ENCODE measurements at places on chromosomes 12 and 14.

DNA sequence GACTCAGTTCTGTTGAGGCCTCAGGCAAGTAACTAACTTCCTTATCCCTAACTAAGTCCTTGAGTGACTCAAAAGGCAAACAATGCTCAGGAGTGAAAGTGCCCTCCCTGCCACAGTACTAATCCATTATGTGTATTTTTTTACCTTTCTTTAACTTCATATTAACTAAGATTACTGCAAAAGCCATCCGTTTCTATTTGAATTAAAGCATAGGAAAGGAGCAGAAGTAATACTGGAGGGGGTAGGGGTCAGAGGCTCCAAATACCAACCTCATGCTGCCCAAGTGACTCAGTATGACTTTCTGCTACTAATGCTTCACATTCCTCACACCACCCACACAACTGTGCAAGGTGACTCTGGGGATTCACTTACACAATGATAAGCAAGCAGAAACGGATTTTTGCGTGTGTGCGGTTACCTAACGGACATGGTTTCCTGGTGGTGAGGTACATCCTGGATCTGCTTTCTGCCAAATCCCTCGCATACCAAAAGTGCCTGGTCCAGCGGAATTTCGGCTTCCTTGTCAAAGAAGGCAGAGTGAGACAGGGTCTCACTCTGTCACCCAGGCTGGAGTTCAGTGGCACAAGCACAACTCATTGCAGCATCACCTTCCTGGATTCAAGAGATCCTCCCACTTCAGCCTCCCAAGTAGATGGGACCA lies 25.1 kb downstream of the MOK start:
- peak overlapping the region; percentile 86 for H3K27ac ChIP-seq
- DNase-seq, result peak; percentile 90
- H3K4me3 ChIP-seq, result no peak overlapping the region

- H3K4me1 ChIP-seq, result no peaks in the 10 kb centered on the region
- no peak for DNase-seq
- no peak overlapping the region for H3K27ac ChIP-seq
- peaks cover 72% of the 10 kb centered on the region for H3K27me3 ChIP-seq
- no peaks in the 10 kb centered on the region for H3K36me3 ChIP-seq
These were observed 6.8 kb downstream of the FIGNL2 start for GRCh38 chr12:51841727-51842126.

- no peak for DNase-seq
- H3K27ac ChIP-seq, result no peak overlapping the region
- H3K27me3 ChIP-seq, result no peaks in the 10 kb centered on the region
These were observed 51.6 kb upstream of the PIWIL1 start for GRCh38 chr12:130286041-130286440.

DNA sequence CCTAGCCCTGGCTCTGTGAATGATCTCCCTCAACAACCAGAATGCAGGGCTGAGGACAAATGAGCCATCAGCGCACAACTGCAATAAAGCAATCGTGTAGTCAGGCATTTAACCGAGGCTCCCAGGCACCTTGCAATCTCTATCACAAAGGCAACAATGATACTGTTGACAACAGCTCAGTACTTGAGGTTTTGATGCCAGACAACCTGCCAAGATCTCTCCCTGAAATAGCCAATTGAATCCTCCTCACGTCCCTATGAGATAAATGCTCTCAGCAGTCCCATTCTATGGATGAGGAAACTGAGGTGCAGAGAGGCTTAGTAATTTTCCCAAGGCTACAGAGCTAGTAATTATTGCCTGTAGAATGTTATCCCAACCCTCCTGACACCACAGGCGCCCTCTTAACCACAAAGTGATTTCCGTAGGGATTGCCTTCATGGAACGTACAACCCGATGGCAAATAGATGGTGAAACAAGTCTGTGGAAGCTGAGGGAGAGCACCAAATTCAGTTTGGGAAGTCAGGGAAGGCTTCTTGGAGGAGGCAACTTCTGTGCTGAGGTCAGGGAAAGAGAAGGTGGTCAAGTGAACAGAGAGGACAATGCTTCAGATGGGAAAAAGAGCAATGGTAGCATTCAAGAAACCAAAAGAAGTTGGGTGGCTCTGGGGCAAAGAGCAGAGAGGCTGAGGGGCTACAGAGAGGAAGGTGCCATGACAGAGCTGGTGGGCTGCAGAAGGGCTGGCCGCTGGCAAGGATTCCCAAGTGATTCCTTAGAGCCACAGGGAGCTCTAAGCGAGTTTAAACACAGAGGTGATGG lies 12.6 kb downstream of the SERPINA3 start:
- H3K4me1 ChIP-seq, result no peaks in the 10 kb centered on the region
- no peaks in the 10 kb centered on the region for H3K27me3 ChIP-seq
- H3K4me3 ChIP-seq, result no peak overlapping the region
- H3K36me3 ChIP-seq, result no peaks in the 10 kb centered on the region
- no peak overlapping the region for H3K27ac ChIP-seq
- DNase-seq, result no peak

DNA sequence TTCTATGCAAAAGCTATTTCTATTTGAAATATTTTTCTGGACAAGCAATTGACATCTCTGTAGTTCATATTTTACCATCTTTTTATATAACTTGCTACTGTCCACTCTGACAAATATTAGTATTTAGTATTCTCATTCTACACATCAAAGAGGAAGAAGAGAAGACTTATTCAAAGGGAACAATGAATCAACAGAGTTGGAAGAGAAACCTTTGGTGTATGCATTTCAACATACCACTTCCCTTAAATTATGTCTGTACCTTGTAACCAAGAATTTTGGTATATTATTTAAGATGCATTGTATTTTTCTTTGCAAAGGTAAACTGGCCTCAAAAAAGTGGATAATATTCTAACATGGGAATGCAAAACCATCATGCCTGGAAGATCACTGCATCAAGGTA lies 72.1 kb upstream of the DUSP6 start:
- no peaks in the 10 kb centered on the region for H3K4me1 ChIP-seq
- H3K27me3 ChIP-seq, result no peaks in the 10 kb centered on the region
- no peak overlapping the region for H3K4me3 ChIP-seq

GRCh38 chr12:113831016-113831415 lies 135.1 kb downstream of the RBM19 start:
- H3K4me3 ChIP-seq, result no peak overlapping the region
- peaks cover 3% of the 10 kb centered on the region for H3K36me3 ChIP-seq
- no peaks in the 10 kb centered on the region for H3K27me3 ChIP-seq
- no peak for DNase-seq
- no peak overlapping the region for H3K27ac ChIP-seq
- H3K4me1 ChIP-seq, result no peaks in the 10 kb centered on the region

DNA sequence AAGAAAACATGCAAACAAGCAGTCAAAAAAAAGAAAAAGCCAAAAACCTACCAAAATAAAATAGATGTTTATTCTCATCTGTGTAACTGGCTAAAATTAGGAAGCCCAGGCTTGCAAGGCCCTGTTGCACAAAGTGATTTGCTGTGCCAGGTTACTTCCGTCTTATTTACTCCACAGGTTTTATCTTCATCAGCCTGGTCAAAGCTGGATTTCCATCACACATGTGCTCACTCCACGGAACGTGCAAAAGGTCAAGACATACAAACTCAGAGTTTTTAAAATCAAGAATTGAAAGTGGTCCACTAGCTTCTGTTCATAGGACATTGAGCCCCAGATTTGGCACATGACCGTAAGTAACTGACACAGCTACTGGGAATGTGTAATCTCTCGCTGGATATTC lies 14.8 kb downstream of the KCNJ8 start:
- no peak overlapping the region for H3K4me3 ChIP-seq
- DNase-seq, result no peak
- no peak overlapping the region for H3K27ac ChIP-seq
- no peaks in the 10 kb centered on the region for H3K27me3 ChIP-seq

GRCh38 chr14:48023881-48024280 lies 348.5 kb upstream of the MDGA2 start:
- H3K4me3 ChIP-seq, result no peak overlapping the region
- no peaks in the 10 kb centered on the region for H3K27me3 ChIP-seq
- no peaks in the 10 kb centered on the region for H3K4me1 ChIP-seq
- H3K36me3 ChIP-seq, result no peaks in the 10 kb centered on the region

- no peaks in the 10 kb centered on the region for H3K36me3 ChIP-seq
- peaks cover 9% of the 10 kb centered on the region for H3K4me1 ChIP-seq
- no peak overlapping the region for H3K4me3 ChIP-seq
- no peak for DNase-seq
- H3K27ac ChIP-seq, result no peak overlapping the region
These were observed 184.4 kb downstream of the ITPR2 start for GRCh38 chr12:26648584-26648983.

DNA sequence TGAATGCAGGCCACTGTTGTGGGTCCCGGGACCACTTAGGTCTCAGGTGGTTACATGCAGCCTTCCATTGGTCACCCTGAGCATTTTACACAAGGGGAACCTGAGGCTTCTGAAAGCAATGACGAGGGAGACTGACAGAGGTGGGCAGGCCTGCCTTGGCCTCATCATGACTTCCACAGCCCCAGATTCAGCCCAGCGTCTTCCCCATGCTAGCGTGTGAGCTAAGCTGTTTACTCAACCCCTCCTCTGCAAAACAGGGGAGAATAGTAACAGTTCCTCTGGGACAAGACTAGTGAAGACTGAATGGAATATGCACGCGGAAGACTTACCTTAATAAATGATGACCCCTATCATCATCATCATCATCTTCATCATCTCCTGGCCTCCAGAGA lies 46.8 kb downstream of the VWF start:
- H3K4me1 ChIP-seq, result peaks cover 6% of the 10 kb centered on the region
- H3K27me3 ChIP-seq, result peaks cover 4% of the 10 kb centered on the region
- H3K27ac ChIP-seq, result no peak overlapping the region

DNA sequence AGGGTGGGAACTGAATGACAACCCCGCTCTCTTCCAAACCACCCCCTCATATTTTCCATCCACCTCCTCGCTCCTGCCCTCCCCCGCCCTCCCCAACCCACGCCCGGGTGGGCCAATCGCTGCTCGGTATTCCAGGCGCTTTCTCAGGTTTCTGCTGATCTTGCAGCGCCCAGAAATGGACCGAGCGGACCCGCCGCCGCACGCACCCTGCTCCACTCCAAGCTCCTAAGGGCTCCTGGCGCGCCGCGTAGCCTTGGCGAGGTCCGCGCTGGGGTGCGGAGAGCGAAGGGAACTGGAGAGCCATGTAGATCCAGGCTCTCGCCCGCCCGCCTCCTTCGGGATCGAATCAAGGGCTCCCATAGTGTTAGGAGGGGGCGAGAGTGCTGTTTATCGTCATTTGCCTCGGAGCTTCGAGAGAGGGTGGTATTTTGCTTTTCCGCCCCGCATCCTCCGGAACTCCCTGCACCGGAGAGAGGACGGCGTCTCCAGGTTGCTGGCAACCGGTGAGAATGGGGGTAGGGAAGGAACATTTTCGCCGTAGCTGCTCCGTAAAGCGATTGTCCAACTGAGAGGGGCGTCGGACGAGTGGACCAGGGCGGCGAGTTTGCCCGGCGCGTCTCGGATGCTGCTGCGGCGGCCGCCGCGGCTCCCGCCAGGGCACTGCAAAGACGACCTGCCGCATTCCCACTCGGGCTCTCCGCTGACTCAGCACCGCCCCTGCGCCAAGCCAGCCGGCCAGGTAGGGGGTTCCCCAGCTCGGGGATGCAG lies at the start of gene KCNA1:
Gene KCNA1 (plus strand): TSS at position 172 of the 768 bp plus-strand sequence. CDS start 1,474 bp downstream, outside the sequence.
- H3K27ac ChIP-seq, result no peak within 1 kb of the TSS
- no peak for DNase-seq
- no peak within 1 kb of the TSS for H3K4me3 ChIP-seq

- H3K4me3 ChIP-seq, result no peak overlapping the region
- no peak for DNase-seq
- H3K27ac ChIP-seq, result peak overlapping the region; percentile 98
- H3K36me3 ChIP-seq, result no peaks in the 10 kb centered on the region
- H3K4me1 ChIP-seq, result peaks cover 54% of the 10 kb centered on the region
- H3K27me3 ChIP-seq, result no peaks in the 10 kb centered on the region
These were observed 106.4 kb downstream of the ARF6 start for GRCh38 chr14:49999146-49999761.

GRCh38 chr12:29164477-29165393 lies 15.7 kb downstream of the FAR2 start:
- no peaks in the 10 kb centered on the region for H3K36me3 ChIP-seq
- peak overlapping the region; percentile 36 for H3K27ac ChIP-seq
- peak; percentile 1 for DNase-seq
- H3K4me3 ChIP-seq, result no peak overlapping the region

DNA sequence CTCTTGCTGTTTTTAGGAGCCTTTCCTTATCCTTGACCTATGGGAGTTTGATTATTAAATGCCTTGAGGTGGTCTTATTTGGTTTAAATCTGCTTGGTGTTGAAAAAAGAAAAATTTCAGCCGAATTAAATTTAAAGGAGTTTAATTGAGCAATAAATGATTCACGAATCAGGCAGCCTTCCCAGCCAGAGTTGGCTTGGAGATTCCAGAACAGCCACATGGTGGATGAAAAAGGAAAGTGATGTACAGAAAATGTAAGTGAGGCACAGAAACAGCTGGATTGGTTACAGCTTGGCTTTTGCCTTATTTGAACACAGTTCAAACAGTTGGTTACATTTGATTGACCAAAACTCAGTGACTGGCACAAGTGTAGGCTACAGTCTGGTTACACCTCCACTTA lies 69.7 kb downstream of the WASHC3 start:
- no peak for DNase-seq
- no peaks in the 10 kb centered on the region for H3K36me3 ChIP-seq
- H3K4me3 ChIP-seq, result no peak overlapping the region
- no peaks in the 10 kb centered on the region for H3K4me1 ChIP-seq

GRCh38 chr12:116926283-116927243 lies 15.8 kb downstream of the FBXW8 start:
- no peak overlapping the region for H3K4me3 ChIP-seq
- no peaks in the 10 kb centered on the region for H3K27me3 ChIP-seq
- H3K27ac ChIP-seq, result no peak overlapping the region

DNA sequence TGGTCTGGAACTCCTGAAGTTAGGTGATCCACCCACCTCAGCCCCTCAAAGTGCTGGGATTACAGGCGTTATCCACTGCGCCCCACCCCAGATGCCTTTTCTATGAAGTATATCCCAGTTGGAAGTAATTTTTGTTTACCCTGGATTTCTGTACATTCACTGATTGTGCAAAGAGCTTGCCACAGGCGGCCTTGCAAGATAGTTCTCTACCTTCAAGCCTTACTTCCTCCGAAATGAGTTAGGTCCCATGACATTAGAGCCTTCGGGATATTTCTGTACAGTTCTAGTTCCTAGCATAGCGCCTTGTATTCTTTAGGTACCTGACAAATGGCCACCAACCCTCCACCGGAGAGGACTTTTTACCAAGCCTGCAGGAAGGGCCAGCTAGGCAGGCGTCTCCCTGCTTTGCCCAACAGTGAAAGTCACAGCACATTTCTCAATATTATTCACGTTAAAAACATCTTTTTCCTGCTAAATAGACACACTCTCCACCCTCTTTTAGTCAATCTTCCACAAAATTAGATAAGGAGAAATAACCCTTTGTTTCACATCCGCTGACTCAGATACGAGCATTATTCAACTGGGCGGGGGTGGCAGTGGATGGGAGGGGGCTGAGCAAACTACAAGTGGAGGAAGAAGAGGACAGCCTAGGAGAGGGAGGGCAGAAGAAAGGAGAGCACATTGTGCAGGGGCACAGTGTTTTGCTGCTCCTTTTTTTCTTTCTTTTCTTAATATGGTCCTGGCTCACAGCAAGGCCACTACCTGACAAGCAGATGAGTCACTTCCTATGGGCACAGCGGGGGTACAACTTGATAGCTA lies 40.0 kb upstream of the CAPRIN2 start:
- no peaks in the 10 kb centered on the region for H3K27me3 ChIP-seq
- H3K4me1 ChIP-seq, result peaks cover 43% of the 10 kb centered on the region
- no peaks in the 10 kb centered on the region for H3K36me3 ChIP-seq
- DNase-seq, result no peak
- peak overlapping the region; percentile 87 for H3K27ac ChIP-seq

All from keratinocyte (primary cell).